ENCODE measurements at places on chromosomes 2 and 18.
A peak's percentile ranks its signal among the peaks of the same experiment; 100 is the strongest.

DNA sequence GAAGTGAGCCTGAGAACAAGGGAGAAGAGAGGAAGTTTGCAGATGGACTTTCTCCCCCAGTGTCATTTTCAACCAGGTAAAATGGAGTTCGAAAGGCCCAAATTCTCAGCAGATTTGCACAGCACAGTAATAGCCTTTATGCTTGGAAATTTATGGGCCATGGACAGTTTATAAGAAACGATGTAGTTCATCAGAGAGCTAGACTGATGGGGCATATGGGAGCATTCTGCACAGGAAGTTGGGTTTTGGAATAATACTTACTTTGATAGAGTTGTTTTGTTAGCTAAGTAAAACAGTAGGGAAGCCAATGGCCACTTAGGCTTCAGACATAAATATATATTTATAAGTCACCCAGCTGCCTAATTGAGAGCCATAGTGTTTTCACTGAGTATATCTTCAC is 169.4 kb downstream of the MEIS1 start:
- DNase-seq, result no peak

GRCh38 chr2:235053651-235054050 is 101.8 kb downstream of the SH3BP4 start:
- DNase-seq, result no peak

DNA sequence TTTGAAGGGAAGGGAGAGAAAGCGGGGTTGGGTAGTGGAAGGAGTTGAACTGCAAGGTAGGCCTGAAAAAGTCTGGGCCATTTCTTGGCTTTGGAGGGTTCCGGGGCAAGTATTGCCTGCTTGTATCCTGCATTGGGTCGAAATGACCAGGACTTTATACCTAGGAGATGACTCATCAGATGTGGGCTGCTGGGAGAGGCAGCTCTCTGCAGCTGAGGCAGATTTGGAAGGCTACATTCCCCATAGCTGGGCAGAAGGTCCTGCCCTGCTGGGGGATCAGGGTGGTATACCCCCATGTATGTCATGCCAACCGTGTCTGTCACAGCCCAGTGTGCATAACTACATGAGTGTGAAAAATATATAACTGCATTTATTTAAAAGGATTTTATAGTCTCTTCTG is 171.8 kb upstream of the SPRED2 start:
- DNase-seq, result no peak

GRCh38 chr2:194128810-194129209 is 1528.2 kb upstream of the SLC39A10 start:
- DNase-seq, result no peak

DNA sequence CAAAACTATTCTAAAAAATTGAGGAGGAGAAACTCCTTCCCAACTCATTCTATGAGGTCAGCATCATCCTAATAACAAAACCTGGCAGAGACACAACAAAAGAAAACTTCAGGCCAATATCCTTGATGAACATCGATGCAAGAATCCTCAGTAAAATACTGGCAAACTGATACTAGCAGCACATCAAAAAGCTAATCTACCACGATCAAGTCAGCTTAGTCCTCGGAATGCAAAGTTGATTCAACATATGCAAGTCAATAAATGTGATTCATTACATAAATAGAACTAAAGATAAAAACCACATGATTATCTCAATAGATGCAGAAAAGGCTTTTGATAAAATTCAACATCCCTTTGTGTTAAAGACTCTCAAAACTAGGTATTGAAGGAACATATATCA is 63.1 kb downstream of the EHBP1 start:
- no peak for DNase-seq

GRCh38 chr2:23617167-23617810 is 232.3 kb downstream of the KLHL29 start:
- DNase-seq, result no peak

DNA sequence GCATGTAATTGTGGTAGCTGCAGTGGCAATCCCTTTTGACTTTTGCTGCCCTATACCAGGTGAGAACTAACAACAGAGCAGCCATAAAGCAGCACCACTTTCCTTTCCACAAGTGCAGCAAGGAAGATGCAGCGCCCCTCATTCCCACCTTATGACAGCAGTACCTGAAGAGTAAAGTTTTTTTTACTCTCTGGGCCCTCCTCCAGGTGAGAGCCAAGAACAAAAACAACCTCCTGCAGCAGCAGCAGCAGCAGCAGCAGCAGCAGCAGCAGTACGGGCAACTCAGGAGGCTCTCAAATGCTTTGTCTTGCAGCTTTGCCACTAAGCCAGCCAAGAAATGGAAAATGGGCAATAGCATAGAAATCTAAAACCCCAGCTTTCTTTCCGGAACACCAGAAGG is 397.5 kb downstream of the FIGN start:
- DNase-seq, result no peak

DNA sequence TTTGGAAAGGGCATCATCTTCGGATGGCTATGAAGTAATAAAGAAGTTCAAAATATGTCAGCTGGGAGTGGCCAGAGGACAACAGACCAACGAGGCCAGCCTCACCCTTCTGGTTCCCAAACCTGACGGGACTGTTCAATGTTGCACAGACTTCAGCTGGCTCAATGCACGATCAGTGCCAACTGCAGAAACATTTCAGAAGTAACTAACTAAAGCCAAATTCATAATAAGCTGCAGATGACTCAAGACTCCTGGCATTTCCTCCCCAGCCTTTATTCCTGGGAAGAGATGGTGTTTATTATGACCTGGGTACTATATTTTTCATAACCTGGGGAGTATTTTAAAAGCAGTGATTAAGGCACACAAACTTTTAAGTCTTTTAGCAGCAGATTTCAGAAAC is 3.8 kb upstream of the ATP6V1C2 start:
- no peak for DNase-seq

DNA sequence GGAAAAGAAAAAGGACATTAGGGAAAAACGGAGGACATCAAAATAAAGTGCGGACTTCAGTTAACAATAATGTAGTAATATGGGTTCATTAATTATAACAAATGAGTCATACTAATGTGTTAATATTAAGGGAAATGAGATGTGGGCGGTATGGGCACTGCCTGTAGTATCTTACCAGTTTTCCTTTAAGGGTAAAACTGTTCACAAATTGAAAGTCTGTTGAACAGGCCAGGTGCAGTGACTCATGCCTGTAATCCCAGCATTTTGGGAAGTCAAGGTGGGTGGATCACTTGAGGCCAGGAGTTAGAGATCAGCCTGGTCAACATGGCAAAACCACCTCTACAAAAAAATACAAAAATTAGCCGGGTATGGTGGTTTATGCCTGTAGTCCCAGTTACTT is 56.8 kb upstream of the PMAIP1 start:
- DNase-seq, result no peak

- DNase-seq, result no peak
These were observed 178.5 kb downstream of the THADA start for GRCh38 chr2:43417300-43417699.

DNA sequence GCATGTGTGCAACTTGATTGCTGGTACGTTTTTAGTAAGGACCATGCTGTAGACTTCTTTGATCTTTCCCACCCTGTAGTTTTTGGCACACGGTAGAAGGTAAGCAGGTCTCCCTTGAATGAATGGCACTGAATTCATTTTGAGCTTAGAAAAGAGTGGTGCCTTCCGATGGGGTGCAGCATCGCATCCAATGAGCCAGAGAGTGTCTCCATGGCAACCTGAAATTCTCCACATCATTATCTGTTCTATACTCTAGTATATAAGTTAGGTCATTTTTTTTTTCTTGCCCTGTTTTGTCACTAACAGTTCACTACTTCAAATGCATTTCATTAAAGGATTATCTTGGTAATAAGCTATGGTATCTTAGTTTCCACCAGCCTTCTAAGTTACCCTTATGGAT is 81.2 kb upstream of the REV1 start:
- DNase-seq, result no peak

DNA sequence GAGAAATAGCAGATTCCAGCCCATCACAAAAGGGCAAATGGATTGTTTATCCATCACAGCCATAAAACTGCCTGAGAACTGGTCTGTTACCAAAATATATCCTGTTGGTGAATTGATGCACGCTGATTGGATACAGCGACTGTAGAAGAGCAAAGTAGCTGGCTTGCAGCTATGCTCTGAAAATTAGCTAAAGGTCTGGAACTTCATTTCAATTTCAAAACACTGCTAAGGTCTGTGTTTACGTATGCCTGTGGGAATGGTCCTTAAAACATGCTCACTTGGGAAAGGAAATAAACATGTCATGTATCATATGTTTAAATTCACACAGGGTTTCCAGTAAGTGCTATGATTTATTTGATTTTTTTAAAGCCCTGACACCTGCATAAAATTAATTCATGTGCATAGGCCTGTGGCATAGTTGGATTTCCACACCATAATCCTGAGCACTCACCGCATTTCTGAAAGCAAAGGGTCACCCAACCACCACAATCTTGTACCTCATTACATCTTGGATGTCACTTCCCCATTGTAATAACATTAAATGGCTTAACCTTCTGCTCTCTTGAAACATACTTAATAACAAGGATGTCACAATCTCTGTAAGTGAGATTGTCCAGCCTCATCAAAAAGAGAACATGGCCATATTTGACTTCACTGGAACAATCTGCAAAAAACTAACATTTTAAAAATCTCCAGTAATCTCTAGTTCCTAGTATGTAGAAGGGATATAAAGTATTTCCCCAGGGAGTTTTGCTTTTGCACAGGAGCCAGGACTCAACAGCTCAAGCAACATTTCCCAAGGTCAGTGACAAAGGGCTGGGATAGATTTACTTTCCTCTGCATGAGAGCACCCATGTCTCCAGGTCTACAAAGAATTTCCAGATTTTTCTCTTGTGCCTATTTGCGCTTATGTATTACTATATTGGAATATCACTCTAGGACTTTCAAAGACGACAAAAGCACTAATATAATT is 109.8 kb downstream of the FARSB start:
- DNase-seq, result no peak

DNA sequence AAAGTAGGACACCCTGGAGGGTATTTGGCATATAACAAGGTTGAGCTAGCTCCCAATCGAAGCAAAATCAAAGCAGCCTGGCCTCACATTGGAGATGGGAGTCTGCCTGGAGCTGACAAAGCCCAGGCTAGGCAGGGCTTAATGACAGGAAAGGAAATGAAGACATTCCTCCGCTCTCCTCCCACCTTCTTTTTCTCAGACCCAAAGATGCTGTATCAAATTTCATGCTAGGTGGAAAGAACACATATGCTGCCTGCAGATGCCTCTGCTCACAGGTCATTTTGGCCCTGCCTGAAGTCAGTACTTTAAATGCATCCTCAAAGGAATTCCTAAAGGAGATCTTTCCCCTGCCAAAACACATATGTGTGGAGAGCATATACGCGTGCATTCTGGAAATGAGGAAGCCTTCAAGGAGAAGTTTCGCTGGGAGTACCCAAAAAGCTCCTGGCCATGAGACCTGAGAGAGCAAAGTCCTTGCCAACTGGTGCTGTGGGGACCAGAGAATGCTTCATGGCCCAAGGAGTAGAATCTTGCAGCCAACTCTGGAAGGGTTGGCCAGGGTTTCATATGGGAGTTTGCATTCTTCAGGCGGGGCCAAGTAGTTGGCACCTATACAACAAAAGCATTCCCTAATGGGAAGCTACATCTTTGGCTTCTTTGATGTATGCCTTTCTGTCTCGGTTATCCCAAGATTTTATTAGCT is 88.0 kb downstream of the AQP4 start:
- DNase-seq, result no peak

DNA sequence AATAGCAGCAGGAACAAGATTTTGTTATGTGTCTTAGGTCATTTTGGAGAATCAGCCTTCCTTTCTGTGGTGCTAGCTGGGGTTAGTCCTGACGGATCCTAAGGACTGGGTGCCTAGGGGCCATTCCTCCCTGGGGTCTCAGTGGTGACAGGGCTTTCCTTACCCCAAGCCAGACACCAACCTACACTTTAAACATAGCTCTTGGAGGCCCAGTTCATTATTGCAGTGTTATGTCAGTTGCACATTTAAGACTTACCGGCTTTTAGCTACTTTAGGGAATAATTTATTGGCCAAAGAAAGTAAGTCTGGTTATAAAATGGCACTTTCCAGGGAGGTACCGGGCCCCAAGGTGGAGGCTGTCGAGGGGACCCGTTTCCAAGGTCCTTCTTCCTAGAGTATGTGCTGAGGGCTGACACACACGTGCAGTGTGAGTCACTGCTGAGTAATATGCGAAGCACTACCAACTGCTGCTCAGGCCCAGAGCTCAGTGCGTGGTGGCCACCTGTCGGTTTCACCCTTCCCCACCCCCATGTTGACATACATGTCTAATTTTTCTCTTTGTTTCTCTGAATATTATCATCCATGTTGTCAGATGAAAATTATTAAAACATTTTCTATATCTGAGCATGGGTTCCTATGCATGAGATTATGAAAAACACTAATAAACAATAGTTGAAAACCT is 37.0 kb upstream of the GRHL1 start:
- peak; percentile 65 for DNase-seq

DNA sequence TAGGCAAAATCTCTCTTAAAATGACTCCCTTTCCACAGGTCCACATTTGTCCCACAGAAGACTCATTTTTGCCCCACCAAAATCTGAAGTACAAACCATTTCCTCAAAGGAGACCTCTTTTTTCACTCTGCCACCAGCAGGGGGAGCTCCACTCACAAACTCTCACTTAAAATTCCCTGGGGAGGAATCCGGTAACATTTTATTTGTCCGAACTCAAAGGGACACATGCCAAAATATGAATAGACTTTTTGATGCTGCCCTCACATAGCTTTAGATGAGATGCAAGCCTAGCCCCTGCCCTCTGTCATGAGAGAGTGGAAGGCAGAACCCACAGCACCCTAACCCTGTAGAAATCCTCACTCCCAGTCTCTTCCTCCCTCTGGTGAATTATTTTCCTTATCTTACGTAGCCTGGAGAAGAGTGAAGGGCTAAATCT is 57.1 kb downstream of the RMDN2 start:
- peak; percentile 24 for DNase-seq

DNA sequence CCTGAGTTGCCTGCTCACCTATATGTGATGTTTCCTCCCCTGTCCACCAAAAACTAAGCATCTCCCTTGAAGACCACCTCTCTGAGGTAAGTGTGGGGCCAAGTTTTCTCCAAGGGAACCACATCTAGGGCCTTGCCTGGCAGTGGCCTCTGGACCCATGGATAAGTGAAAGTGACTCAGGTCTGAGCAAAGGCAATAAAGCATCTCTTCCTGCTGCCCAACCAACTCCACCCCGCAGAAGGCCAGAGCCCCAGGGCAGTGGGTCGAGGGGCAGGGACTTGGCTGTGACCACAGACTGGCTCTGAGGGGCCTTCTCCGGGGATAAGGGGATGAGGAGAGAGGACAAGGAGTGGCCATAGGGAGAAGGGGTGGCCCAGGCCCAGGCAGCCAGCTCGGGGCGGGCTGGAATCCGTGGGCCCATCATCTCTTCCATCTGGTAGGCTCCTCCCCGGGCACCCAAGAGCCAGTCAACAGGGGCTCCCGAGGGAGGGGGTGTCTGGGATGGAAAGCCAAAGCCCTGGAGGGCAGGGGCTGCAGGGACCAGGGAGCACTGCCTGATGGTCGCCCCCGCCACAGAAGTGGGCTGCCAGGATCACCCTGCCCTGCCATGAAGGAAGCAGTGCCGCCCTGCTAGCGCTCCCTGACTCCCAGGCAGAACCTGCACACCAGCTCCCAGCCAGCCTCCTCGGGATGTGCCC is 33.4 kb downstream of the EMX1 start:
- no peak for DNase-seq

Data from GM12864 (cell line).